HEK293T (cell line): ENCODE measurements at places on chromosomes 3 and 15.

GRCh38 chr3:197007953-197008352 lies 21.7 kb downstream of the MELTF start:
- no peak for DNase-seq

- DNase-seq = no peak
Observed at GRCh38 chr15:31239409-31239808, 87.2 kb upstream of the KLF13 start.

DNA sequence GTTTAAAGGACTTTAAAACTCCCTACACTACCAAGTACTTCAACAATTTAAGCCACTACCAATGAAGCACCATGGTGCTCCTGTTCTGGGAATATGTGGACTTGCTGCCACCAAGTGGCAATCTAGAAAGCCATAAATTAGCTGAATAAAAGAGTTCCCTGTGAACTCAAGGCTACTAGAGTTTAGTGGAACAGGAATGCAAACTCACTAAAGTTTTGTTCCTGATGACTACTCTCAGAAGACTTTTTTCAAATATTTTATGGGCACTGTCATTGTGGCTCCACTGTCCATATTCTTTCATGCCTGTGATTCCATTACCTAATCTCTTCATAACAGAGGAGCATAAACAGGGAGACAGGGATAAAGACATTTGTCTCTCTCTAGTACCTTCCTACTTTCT lies 63.9 kb downstream of the TMCC1 start:
- peak; percentile 55 for DNase-seq

GRCh38 chr3:30462721-30463470 lies 143.5 kb upstream of the TGFBR2 start:
- no peak for DNase-seq

DNA sequence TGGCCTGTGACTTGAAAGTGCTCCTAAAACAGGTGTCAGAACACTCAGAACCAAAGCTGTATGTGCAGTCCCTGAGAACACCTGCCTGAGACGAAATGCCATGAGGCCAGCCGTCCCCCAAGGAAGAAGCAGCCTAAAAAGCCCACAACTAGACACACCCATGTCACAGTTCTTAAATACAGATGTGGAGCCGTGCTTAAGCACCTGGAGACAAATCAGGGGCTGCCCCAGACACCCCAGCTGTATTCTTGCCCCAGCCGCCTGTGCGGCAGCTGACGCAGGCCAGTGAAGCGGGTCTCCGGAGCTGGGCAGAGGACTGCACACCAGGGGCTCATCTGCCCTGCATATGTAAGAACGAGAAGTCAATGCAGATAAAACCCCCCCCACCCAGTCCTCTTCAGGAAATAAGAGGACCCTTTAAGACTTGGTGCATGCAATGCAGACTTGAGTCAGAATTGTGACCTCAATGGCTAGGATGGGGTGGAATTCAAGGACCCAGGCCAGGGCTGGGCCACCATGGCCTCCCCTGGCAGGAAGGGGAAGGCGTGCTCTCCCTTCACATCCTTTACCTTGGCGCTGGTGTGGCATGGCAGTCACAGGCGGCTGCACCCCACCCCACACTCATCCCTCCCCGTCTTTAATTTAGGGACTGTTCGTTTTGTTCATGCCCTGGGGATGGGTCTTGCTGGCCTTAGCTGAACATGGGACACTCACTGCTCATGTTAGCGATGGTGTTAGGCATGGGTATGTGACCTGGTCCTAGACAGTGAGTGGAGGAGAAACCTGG lies 27.7 kb upstream of the PLXNA1 start:
- DNase-seq = no peak

DNA sequence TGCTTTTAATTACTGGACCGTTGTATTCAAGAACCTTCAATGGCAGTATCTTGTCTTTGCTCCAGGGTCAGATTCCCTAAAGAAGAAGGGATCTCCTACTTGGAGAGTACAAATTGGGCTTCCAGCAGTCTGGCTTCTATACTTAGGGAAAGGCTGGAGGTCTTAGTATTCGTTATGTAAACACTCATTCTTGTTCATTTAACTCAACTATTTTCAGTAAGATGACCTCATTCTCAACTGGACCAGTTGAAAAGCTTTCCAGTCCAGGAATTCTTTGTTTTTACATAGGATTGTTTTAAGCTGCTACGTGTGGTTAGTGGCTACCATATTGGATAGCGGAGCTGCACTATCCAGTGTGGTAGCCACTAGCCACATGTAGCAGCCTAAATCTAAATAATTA lies 4.6 kb downstream of the SENP5 start:
- no peak for DNase-seq

- no peak for DNase-seq
Observed at GRCh38 chr3:82224661-82225060, 463.2 kb upstream of the GBE1 start.

GRCh38 chr15:69317392-69317841 lies 18.7 kb downstream of the PAQR5 start:
- DNase-seq = no peak

GRCh38 chr3:50525987-50526386 lies 22.6 kb upstream of the CACNA2D2 start:
- DNase-seq = peak; percentile 38

DNA sequence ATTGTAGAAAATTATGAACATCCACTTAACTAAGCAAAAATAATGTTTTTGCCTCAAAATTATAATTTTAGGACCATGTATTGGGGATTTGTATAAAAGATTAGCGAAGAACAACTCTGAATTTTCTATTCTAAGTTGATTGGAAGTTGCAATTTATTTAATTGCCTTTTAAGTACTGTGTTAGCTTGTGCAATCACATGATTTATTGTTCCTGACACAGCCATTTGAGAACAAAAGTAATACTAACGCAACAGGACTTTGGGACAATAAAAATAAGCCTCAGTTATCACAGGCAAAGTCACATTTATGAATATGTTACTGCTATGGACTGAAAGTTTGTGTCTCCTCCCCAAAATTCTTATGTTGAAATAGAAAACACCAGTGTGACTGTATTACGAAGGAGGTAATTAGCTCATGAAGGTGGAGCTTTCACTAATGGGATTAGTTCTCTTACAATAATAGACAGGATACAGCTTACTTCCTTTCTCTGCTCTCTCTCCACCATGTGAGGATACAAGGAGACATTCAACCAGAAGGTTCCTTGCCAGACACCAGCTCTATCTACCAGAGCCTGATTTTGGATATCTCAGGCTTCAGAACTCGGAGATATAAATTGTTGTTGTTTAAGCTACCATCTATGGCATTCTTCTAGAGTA lies 745.9 kb downstream of the ZBBX start:
- DNase-seq = no peak
